Stimulated activated CD4-positive, alpha-beta T cell treated with anti-CD3 and anti-CD28 coated beads, Interleukin-1b, Interleukin-23, amount 100 ng/mL, for 1 hour (primary cell): ENCODE measurements at places on chromosomes 5 and 9.

DNA sequence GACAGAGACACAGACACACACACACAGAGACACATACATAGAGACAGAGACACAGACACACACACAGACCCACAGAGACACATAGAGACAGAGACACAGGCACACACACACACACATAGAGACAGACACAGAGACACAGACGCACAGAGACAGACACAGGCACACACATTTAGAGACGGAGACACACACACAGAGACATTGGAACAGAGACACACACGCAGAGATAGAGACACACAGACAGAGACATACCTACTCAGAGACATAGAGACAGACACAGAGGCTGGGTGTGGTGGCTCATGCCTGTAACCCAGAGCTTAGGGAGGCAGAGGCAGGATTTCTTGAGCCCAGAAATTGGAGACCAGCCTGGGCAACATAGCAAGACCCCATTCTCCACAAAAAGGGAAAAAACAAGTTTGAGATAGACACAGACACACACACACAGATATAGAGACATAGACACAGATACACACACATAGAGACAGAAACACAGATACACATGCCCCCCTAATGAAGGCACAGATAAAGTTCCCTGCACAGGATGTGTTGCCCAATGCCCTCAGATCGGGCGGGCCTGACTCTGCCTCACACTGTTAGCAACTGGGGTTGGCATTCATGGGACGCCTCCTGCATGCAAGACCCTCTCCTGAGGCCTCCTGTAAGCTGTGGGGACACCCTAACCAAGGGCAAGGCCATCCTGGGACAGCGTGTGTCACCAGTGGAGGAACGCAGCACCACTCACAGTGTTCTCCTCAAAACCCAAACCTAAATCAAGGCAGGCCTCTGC is 3.3 kb upstream of the RALGDS start:
- no peak for DNase-seq

DNA sequence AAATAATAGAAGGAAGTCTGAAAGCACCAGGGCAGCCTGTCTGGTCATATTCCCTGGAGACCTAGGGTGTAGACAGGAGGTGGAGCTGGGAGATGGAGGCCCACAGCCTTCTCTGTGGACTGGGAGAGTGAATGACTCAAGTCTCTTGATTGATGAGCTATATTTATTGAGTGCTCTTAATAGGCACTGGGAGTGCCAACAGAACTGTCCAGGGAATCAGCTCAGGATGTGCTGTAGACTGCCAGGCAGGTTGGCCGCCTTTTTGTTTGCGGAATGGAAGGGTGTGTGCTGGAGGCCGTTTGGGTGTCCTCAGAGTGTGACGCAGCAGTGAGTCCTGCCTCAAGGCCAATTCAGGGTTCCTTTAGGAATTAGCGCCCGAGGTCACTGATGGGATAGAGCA is 33.4 kb upstream of the POMT1 start:
- DNase-seq: no peak

GRCh38 chr9:134335061-134335460 is 8.8 kb downstream of the RXRA start:
- no peak for DNase-seq

- no peak for DNase-seq
These were observed 62.6 kb downstream of the PUM3 start for GRCh38 chr9:2781336-2781735.

DNA sequence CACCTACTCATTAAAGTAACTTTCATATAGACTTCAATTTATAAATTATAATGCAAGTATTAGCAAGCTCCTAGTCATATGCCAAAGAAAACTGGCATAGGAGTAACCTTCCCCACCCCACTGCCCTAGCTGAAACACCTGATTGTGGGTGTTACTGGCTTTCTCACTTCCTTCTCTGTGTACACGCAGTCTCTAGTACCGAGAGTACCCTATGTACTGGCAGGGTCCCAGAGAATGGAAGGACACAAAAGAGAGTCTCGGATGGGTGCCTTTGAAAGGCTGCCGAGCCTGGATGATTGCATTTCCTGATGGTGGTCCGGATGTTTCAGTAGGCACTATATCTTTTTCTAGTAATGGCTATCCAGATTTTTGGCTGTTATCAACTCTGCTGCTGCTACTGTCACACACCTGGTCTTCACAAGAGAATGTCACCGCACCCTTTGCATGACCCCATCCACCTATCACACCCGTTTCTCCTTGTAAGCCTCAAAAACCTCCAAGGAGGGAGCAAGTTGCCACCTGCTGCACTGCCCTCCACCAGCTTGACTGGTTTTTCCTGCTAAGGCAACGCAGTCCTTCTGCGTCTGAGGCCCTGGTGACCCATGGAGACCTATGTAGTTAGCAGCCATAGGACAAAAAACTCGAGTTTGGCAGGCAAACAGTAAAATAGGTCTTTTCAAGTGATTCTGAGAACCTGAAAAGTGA is 53.8 kb upstream of the CLINT1 start:
- DNase-seq: no peak

DNA sequence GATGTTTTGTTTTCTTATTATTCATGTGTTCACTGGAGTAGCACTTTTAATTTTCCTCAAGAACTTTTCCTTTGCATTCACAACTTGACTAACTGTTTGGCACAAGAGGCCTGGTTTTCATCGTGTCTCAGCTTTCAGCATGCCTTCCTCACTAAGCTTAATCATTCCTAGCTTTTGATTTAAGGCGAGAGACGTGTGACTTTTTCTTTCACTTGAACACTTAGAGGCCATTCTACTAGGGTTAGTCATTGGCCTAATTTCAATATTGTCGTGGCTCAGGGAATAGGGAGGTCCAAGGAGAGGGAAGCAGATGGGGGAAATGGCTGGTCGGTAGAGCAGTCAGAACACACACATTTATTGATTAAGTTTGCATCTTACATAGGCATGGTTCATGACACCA is 94.0 kb downstream of the ZNF462 start:
- DNase-seq: no peak

- no peak for DNase-seq
These were observed 554.0 kb upstream of the KLF4 start for GRCh38 chr9:108043585-108043984.

DNA sequence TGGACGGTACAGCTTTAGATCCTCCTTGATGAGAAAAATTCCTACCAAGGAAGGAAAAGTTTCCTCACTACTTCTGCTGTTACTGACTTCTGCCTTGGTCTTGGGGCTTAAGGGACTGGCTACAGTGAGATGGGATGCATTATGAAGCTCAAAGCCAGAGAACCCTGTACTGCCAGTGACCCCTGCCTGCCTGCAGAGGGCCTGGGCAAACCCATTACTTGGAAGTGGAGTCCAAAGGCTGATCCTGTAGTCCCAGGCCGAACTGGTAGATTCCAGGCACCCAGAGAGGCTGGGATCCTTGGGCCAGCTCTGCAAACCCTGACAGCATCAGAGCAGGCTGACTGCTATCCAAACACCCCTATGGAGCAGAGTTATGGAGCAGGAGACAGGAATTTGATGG is 25.7 kb upstream of the NR5A1 start:
- DNase-seq: no peak

DNA sequence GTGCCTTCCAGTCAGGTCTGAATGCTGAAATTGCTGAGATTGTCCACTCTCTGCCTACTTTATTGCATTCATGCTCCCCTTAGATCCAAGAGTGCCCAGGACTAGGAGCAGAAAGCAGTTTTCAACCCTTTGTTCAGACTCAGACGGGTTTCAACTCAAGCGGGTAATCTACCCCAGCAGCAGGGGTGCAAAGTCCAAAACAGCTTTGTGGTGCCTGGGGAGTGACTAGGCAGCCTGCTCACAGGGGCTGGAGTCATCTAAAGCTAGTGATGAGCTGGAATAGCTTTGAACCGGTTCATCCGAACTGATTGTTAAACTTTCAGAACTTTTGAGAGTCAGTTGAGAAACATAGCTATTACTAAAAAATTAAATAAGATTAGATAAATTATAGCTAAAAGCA is 71.0 kb upstream of the IQGAP2 start:
- DNase-seq: no peak

GRCh38 chr5:74360535-74361210 is 279.9 kb downstream of the ENC1 start:
- no peak for DNase-seq

GRCh38 chr5:104541141-104541785 is 978.7 kb upstream of the NUDT12 start:
- no peak for DNase-seq

GRCh38 chr9:32072570-32072969 is 311.9 kb upstream of the ACO1 start:
- no peak for DNase-seq

- DNase-seq: no peak
These were observed 39.1 kb upstream of the RASGRF2 start for GRCh38 chr5:80921026-80921425.

DNA sequence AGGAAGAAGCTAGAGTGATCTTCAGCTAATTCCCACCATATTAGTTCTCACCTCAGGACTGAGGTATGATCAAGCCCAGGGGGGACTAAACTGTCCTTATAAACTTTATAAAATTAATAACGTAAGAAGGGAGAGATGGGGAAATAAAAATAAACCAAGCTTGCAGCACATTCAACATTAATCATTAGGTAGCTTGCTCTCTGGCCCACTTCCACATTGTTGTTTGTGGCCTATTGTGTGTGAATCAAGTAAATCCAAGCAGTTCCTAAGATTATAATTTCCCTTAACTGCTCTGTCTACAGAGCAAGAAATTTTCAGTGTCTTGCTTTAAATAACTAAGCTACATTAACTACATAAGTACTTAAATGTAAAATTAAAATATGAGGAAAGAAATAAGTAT is 131.3 kb upstream of the ABCA1 start:
- DNase-seq: no peak

- no peak for DNase-seq
These were observed 790.8 kb downstream of the BRINP1 start for GRCh38 chr9:118578467-118578866.

DNA sequence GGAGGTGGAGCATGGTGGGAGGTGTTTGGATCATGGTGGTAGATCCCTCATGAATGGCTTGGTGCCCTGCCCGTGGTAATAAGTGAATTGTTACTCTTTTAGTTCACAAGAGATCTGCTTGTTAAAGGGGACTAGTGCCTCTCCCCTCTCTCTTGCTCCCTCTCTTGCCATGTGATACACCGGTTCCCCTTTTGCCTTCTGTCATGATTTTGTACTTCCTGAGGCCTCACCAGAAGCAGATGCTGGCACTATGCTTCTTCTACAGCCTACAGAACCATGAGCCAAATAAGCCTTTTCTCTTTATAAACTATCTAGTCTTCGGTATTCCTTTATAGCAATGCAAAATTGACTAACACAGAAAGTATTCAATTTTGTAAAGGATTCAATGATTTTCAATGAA is 817.1 kb downstream of the TLR4 start:
- DNase-seq: no peak

- DNase-seq: no peak
These were observed 62.9 kb upstream of the SYNPO start for GRCh38 chr5:150577378-150578139.

DNA sequence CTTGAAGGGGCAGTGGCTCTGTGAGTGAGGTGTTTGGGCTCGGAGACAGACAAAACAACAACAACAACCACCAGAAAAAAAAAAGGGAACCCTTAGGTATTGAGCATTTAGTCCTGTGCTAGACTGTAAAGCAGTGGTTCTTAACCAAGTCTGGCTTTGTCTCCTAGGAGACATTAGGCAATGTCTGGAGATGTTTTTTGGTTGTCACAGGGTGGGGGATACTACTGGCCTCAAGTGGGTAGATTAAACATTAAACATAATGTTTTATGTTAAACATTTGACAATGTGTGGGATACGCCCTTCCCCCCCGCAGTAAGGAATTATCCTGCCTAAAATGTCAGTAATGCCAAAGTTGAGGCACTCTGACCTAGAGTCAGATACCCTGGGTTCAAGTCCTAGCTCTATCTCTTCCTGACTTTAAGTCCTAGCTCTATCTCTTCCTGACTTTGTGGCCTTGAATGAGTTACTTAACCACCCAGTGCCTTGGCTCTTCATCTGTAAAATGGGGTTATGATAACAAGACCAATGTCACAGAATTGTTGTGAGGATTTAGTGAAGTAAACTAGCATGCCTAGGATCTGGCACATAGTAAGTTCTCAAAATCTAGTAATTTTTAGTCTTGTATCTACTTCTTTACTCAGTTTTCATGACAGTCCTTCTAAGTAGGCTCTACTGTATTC is 1.8 kb downstream of the TRIM32 start:
- no peak for DNase-seq

DNA sequence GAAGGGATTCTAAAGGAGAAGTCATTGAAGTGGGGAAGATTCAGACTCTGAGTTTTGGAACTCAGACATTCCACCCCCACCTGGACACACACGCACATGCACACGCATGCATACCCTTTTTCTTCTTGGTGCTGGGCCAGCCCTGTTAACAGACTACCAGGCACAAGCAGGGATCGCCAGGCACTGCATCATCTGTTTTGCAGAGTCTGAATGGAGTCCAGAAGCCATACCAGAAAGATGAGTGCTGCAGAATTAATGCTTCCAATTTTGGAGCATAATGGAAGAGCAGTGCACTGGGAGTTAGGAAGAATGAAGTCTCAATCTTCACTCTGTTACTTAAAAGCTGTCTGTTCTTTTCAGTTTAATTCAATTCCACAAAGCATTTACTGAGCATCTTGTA is 95.5 kb downstream of the PDE8B start:
- DNase-seq: no peak

DNA sequence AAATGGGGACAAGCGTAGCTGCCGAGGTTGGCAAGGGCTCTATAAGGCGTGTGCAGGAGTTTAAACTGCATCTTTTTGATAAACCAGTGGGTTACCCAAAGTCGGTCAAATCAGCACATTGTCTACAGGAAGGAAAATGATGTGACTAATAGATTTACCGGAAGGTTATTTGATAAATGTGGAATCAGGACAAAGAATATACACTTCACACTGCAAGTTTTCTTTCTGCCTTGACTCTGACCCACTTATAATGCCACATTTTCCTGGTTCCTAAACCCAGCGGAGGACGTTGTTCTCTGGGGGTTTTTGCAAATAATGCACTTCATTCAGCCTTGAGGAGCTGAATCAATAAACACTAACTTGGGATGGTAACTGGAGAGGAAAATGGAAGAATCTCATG is 76.8 kb downstream of the TTLL11 start:
- no peak for DNase-seq

DNA sequence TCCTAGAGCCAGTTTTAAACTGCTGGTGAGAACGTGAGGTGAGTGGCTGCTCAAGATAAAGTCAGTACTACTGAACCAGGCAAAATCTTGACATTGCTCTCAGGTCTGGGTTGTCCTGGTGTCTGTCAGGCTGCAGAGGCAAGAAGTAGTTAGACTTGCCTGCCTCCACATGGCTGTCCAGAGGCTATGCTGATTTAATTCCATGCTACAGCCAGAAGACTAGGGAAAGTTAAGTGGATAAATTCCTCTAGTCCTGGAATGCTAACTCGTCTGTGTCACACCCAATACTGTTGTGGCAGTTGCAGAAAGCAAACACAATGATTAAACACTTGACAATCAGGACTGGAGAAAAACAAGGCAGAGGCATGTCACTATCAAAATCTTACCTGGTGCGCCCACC is 118.9 kb downstream of the ACER2 start:
- no peak for DNase-seq

DNA sequence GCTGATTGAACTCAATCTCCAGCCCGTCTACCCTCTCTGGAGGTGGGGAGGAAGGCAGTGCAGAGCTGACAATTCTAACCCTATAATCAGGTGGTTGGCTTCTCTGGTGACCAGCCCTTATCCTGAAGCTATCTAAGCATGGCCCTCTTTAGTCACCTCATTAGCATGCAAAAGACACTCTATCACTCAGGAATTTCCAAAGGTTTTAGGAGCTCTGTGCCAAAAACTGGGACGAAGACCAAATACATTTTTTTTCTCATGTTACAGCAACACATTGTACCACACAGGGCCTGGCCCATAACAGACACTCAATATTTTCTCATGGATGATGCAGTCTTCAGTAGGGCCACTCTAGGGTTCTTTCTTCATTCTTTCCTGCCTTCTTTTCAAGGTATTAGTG is 118.8 kb upstream of the VLDLR start:
- DNase-seq: no peak
